ENCODE measurements at places on chromosomes 16 and 17.

GRCh38 chr17:77392376-77393273 is 251.9 kb downstream of the SEC14L1 start:
- no peak for DNase-seq

DNA sequence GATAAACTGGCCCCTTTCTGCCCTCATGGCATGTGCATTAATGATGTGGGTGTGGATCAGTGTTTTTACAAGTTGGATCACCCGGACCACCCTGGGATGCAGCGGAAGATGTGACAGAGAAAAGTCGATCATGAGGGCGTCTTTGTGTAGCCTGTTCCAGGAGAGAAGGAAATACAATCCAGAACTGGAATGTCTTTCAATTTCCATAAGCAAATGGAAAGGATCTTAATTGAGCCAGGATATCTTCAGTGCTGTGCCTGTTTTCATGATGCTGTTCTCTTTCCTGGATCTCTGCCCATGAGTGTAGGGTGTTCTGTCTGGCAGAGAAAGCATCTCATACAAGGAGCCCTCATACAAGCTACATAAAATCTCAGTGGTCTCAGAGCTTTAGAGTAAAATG is 481.4 kb downstream of the XYLT1 start:
- DNase-seq: no peak

DNA sequence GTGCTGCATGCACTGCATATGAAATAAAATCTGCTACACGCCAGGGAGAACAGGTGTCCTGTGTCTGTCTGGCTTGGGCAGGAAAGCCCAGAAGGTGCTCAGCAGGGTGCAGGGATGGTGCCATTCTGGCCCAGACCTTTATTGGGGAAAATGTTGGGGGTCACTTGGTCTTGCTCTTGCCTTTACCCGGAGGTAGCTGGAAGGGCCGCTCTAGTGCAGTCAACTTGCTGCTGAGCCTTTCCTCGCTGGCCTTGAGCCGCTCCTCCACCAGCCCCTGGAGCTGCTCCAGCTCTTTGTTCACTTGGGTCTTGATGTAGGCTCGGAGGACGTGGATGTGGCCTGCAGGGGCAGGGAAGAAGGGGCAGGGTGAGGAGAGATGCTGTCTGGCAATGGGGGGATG is 4.5 kb downstream of the CFAP119 start:
- no peak for DNase-seq

DNA sequence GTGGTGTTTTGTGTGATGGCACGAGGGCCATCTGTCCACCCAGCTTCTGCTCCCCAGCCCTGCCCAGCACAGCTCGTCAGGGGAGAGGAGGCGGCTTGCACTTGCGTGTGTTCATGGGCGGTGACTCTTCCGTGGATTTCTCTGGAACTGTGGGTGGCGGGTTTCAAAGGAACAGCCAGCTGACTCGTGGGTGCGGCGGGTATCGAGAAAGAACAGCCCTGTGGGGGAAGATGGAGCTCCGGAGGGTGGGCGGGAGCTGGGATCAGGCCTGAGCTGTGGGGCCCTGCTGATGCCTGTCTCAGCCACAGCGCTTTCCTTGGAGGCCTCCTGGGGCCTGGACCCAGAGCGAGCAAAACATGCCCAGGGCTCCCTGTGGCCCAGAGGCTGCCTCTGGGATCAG is 13.2 kb downstream of the NAGPA start:
- DNase-seq: no peak

- no peak for DNase-seq
These were observed 344.6 kb downstream of the SOX9 start for GRCh38 chr17:72465191-72466024.

GRCh38 chr16:19481296-19481695 is 40.6 kb downstream of the GDE1 start:
- no peak for DNase-seq

DNA sequence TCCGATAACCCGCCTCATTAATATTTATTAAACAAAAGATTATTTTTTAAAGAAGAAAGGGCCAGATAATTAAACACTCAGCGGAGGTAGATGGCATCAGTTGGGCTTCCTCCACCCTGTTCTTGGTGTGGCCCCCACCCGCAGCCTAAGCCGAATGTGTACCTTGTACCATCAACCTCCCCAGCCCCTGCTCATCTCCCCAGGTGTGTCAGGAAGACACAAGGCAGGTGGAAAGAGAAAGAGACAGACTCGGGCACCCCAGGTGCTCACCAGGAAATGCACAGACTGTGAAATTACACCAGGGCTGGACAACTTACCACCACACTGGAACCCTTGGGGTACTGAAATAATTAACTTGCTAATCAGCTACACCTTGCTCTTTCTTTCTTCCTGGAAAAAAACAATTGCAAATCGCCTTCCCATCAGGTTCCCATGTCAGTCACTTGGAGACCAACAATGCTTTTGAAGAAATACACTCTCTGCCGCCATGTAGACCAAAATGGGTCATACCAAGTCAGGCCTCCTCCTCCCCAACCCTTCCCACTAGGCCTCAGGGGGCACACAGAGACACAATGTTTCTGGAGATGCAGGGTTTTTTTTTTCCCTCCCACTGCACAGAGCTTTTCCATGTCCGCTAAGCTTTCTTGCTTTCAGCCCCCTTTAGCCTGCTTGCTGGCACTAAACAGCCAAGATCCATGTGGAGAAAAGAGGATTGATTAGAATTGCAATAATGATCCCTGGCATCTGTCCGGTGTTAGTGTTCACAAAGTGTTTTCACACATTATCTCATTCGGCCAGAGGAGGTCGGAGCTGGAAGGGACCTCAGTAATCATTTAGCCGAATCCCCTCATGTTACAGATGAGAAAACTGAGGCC is 8.6 kb upstream of the LHX1 start:
- DNase-seq: no peak

- no peak for DNase-seq
These were observed 93.8 kb downstream of the USP31 start for GRCh38 chr16:23055481-23055880.

- DNase-seq: no peak
These were observed at the start of gene SYNGR2 for GRCh38 chr17:78168242-78168902. Gene SYNGR2 (plus strand): TSS chr17:78168581. CDS start chr17:78168617, 36 bp downstream.

DNA sequence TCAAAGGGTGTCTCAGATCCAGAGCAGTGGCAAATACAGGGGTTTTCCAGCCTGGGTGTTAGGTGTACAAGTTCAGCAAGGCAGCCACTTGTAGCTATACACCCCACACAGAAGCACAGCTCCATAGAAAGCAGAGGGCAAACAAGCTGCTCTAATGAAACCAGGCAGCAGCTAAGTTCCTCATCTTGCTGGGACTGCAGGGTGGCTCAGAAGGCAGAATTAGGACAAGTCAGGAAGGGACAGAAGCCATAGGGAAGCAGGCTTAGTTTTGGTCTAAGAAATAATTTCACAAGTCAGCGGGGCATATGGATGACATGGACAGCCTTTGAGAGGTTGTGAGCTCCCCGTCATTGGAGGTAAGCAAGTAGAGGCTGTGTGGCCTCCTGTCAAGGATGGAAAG is 23.7 kb downstream of the CNGB1 start:
- DNase-seq: no peak

GRCh38 chr16:51159865-51160264 is 8.8 kb upstream of the SALL1 start:
- no peak for DNase-seq

DNA sequence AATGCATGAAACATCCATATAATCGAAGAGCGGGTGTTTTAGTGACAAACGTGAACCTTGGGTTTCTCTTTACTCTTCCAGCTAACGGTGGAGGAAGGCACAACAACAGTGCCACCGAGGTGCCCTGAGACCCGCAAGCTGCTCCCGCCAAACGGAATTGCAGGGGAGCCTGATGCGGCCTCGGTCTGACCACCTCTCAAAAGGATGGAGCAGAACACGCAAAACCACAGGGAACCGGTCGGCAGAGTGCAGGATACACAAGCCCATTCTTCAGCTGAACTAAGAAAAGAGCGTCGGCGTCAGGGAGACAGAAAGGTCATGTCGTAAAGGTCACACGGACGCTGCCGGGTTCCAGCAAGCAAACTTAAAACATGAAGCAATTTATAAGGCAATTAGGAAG is 109.5 kb upstream of the ZNF750 start:
- DNase-seq: no peak

GRCh38 chr16:30957456-30958174 is at the start of gene SETD1A:
Gene SETD1A (plus strand): TSS chr16:30957754. CDS start chr16:30958732, 978 bp downstream.
- DNase-seq: no peak

- no peak for DNase-seq
These were observed 68.0 kb upstream of the CIBAR2 start for GRCh38 chr16:85180047-85180826.

DNA sequence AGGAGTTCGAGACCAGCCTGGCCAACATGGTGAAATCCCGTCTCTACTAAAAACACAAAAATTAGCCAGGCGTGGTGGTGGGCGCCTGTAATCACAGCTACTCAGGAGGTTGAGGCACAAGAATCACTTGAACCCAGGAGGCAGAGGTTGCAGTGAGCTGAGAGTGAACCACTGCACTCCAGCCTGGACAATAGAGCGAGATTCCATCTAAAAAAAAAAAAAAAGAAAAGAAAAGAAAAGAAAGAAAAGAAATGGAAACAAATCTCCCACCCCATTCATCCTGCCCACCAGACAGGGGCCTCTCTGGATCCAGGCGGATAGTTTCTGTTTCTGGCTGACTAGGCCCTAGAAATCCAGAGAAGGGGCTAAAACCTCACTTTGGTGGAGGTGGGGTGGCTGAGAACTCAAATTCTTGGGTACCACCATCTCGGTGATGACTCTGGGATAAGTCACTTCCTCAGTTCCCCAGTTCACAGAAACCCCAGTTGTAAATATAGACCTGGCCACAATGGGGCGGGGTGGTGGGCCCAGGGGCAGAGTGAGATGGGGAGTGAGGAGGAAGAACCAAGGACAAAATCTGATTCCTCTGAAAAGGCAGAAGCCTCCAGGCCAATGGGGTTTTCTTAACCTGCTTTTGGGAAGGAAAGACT is 22.2 kb downstream of the SOCS1 start:
- DNase-seq: no peak

DNA sequence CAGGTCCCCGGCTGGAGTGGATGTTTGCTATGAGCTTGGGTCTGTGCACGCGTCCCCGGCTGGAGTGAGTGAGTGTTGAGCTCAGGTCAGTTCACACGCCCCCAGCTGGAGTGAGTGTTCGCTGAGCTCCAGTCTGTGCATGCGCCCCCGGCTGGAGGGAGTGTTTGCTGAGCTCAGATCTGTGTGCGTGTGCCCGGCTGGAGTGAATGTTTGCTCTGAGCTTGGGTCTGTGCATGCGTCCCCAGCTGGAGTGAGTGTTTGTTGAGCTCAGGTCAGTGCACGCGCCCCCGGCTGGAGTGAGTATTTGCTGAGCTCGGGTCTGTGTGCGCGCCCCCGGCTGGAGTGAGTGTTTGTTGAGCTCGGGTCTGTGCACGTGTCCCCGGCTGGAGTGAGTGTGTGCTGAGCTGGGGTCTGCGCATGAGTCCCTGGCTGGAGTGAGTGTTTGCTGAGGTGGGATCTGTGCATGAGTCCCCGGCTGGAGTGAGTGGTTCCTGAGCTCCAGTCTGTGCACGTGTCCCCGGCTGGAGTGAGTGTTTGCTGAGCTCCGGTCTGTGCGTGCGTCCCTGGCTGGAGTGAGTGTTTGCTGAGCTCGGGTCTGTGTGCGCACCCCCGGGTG is 284.2 kb downstream of the SNX29 start:
- peak; percentile 54 for DNase-seq

DNA sequence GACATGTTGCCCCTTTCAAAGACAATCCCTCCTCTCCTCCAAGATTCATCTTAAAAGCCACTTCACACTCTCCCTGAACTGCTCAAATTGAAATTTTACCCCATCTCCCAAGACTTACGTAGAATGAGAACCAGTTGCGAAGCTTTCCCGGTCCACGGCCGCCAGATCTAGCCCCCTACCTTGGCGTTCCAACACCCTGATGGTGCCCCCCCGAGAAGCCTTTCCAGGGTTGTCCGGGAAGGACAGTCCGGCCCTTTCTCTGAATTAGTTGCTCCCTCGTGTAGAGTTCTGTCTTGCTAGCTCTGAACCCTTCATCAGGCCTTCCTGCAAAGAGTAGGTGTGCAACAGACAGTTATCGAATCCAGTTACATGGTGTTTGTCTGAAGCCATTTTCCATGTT is 60.0 kb upstream of the DNAH17 start:
- DNase-seq: no peak

- no peak for DNase-seq
These were observed 22.4 kb upstream of the CBX4 start for GRCh38 chr17:79861413-79862216.

- DNase-seq: no peak
These were observed 9.2 kb upstream of the ANKFY1 start for GRCh38 chr17:4272972-4273368.

DNA sequence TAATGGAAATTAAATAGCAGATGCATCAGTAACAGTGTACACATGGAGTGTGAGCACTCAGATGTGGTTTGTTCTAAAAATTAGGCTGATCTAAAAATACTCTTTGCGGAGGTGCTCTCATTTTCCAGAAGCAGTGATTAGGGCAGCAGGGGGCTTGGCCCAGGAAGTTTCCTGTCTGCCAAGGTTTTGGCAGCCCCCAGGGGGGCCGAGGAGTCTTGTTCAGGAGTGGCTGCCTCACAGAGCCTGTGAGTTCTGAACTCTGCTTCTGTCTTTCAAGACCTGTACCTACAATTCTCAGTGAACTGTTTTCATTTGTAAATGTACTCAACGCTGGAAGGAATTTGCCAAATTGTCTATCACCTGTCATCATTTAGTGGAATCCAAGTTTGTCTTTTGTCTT is 388.4 kb upstream of the CDH11 start:
- no peak for DNase-seq
